ENCODE measurements at places on chromosomes 4 and X.
A peak's percentile ranks its signal among the peaks of the same experiment; 100 is the strongest.

GRCh38 chrX:136667446-136668168 is 19.6 kb downstream of the CD40LG start:
- DNase-seq: no peak

- DNase-seq: no peak
Measured at GRCh38 chr4:164377277-164377676, 376.7 kb upstream of the SMIM31 start.

DNA sequence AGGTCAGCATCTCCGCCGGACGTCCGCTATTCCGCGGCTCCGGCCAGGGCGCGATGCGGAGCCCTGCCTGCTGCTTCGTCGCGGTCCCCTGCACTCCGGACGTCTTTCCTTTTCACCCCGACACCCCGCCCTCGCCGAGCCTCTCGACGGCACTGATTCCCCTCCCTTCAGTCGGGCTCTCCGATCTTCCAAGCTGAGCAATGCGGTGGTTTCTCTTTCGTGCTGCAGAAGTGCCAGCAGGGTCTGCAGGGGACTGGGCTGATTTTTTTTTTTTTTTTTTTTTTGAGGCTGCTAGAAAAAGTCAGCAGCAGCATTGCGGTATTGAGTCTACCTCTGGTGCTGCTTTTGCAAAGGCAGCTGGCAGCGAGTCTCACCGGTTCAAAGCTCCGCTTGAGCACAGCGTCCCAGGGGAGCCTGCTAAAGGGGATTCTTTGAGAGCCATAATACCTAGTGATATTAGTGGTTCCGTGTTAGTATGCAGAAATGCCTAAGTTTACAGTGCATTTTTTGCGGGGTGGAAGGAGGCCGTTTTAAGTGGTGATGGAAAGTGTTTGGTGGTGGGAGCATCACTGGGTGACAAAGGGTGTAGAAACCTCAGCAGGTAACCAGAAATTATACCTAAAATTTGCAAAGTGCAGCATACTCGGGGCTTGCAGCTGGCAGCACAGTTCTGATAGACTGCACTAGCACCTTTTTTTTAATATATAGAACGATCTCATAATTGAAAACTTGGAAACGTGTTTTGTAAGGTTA is 969 bp downstream of the STIM2 start:
- peak; percentile 65 for DNase-seq

DNA sequence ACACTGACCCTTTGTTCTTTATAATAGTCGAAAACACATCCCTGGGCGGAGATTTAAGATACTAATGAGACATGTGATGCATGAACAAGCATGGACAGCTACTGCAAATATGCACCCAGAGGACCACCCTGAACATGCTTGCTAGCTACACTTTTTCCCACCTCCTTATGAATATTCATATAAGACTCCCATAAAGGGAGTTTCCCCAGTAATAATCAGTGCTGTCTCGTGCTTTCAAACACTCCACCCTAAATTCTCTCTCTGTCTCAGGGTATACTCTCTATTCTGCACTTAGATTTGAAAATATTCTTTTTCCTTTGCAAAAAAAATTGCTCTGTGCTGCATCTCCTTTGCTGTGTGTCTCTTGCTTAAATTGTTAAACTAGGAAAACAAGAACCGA is 64.4 kb upstream of the CT45A1 start:
- no peak for DNase-seq

DNA sequence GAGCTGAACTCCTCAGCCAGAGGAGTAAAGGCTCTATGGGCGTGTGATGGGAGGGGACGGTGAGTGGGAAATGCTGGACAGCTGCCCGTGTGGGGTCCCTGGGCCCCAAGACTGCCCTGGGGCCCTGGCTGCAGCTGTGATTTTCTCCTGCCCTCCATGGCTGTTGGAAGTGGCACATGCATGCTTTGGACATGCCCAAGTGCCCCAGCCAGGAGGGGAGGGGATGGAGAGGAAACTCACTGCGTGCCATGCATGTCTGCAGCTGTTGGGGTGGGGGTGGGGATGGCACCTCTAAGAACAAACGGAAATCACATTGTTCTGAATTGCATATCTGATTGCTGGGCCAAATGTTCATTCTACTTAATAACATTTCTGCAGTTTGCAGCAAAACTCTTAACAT is 52.4 kb downstream of the MID2 start:
- no peak for DNase-seq

- no peak for DNase-seq
Measured at GRCh38 chr4:8219236-8219635, 20.1 kb downstream of the SH3TC1 start.

DNA sequence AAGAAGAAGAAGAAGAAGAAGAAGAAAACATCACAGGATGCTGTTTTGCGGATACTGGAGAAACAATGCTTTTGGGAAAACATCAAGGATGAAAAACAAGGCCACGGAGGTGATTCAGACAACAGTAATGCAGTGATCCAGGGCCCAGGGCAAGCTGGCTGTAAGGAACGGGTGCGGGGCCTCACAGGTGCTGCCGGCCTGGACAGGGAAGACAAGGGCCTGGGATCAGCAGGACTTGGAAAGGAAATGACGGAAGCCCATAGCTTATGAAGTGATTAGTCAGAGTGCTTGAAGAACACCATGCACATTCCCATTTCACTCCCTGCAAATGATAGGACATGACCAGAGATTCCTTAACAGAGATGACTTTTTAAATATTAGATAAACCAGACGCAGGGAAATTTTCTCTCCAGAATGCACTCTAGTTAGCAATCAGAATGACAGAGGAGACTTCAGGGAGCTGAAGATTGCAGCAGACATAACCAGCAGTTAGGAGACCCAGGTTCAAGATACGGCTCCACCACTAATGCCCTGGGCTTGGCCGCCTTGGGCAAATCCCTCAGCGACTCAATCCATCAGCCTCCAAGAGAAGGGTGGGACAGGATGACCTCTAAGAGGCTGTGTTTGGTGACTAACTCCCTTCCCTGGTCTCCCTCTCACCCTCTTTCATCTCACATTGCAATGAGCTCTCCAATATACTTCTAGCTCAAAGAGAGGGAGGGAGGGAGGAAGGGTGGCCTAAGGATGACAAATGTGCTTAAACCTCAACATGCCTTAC is 54.1 kb downstream of the APBB2 start:
- peak; percentile 91 for DNase-seq

Data from cardiac fibroblast (primary cell).